ENCODE measurements at places on chromosomes 16 and 17. TPM values are rescaled to one million over a fixed set of nuclear protein-coding genes. Genes with fewer than 3 reads are reported as not detected.

MT1E gene
- total RNA-seq: 403 TPM

GPRC5B gene
- total RNA-seq: 4.4 TPM

PRSS53 gene
- total RNA-seq: 4.0 TPM

PRSS36 gene
- total RNA-seq: 1.1 TPM

KRT24 gene
- total RNA-seq: not detected

ASB16 gene
- total RNA-seq: not detected

CPHXL2 gene
- total RNA-seq: not detected

CDH3 gene
- total RNA-seq: not detected

ABCC12 gene
- not detected for total RNA-seq

PIP4K2B gene
- total RNA-seq: 18.0 TPM

MYO15A gene
- total RNA-seq: 0.49 TPM

GRCh38 chr17:46106966-46107644 is 86.1 kb downstream of the KANSL1 start:
- no peaks in the 10 kb centered on the region for H3K4me1 ChIP-seq
- no peak overlapping the region for H3K4me3 ChIP-seq
- no peaks in the 10 kb centered on the region for H3K27me3 ChIP-seq
- no peaks in the 10 kb centered on the region for H3K36me3 ChIP-seq

- no peak within 1 kb of the TSS for H3K4me3 ChIP-seq
- H3K4me1 ChIP-seq: no peaks in the 10 kb centered on the region
- H3K27ac ChIP-seq: no peak within 1 kb of the TSS
- DNase-seq: no peak
Observed at GRCh38 chr17:66834919-66835454, at the start of gene CACNG5. TSS of gene CACNG5 (plus strand) at chr17:66835117. CDS start at chr17:66877333, 42,216 bp downstream.

- no peak overlapping the region for H3K4me3 ChIP-seq
- peaks cover 28% of the 10 kb centered on the region for H3K36me3 ChIP-seq
Observed at GRCh38 chr17:81258292-81258691, 19.2 kb downstream of the NDUFAF8 start.

GRCh38 chr17:44793885-44794842 is 35.4 kb downstream of the ADAM11 start:
- no peak overlapping the region for H3K4me3 ChIP-seq
- H3K27me3 ChIP-seq: no peaks in the 10 kb centered on the region
- H3K36me3 ChIP-seq: no peaks in the 10 kb centered on the region
- DNase-seq: no peak

DNA sequence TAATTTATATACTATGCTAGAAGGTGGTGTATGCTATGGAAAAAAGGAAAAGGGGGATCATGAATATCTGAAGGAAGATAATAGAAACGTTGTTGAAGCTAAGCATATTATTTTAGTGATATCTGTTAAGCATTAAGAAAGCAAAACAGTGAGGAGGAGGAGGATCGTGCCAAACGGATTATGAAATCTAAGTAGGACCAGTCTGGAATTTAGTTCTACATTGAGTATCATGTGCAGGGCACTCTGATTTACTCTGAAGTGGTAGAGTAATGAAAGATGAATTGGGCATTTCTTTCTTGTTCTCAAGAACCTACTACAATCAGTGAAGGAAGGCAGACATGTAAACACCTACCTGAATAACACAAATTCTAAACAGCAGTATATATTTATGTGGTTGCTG is 195.3 kb downstream of the CYB561 start:
- no peaks in the 10 kb centered on the region for H3K36me3 ChIP-seq
- no peaks in the 10 kb centered on the region for H3K27me3 ChIP-seq
- H3K4me3 ChIP-seq: no peak overlapping the region

DNA sequence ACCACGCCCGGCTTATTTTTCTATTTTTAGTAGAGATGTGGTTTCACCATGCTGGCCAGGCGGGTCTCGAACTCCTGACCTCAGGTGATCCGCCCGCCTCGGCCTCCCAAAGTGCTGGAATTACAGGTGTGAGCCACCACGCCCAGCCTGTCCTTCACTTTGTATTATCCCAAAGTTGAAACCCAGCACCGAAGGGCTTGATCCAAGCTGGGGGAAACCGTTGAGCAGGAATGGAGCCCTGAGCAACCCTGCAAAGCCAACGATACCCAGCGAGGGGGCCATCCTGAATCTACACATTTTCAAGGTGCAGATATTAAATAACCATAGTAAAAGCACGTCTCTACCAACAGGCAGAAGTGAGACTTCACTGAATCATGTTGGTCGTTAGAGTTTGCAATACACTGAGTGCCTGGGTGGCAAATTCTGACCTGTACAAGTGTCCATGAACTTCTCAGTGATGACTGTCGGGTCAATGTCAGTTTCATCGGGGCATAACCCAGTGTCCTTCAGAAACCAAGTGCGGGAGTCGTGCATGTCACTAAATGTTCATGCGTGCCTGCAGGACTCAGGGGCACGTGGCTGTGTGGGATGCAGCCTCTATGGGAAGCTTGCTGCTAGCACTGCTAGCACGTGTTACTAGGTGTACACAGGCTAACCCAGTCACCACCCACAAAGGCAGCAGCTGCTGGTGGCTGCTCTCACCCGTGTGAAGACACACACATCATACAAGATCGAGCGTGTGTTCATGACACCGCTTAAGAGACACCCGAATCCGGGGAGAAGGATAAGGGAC is 10.5 kb upstream of the RBFOX3 start:
- peak; percentile 26 for DNase-seq
- H3K27me3 ChIP-seq: no peaks in the 10 kb centered on the region
- H3K4me1 ChIP-seq: no peaks in the 10 kb centered on the region
- no peaks in the 10 kb centered on the region for H3K36me3 ChIP-seq
- no peak overlapping the region for H3K4me3 ChIP-seq

- no peaks in the 10 kb centered on the region for H3K27me3 ChIP-seq
- no peak overlapping the region for H3K4me3 ChIP-seq
- no peak for DNase-seq
- H3K27ac ChIP-seq: no peak overlapping the region
- peaks cover 4% of the 10 kb centered on the region for H3K36me3 ChIP-seq
Observed at GRCh38 chr17:2076087-2076984, 21.4 kb downstream of the HIC1 start.

DNA sequence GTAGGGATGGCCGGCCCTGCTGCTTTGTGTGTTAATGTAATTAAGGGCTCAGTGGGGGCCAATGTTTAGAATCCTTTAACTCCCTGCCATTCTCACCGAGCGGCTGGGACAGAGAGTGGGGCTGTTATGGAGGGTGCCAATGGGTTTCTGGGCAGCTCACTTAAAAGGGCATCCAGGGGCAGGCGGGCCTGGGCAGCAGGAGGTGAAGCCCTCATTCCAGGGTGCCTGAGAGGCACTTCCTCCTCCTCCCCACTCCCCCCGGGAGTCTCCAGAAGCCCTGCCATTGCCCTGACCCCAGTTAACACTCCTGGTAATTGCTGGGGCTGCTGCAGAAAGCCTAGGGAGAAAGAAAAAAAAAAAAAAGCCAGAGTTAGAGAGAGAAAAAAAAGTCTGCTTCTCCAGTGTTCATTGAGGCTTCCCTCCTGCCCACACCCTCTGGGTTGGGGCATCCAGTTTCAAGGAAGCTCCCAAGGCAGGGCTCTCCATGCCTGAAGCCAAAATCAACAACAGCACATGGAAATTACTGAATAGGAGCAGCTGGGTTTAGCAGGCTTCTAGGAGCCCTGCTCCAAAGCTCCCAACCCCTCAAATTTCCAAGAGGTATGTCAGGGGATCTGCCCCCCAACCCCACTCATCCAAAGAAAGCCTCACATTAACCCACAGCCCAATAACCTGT is 28.0 kb downstream of the CUEDC1 start:
- no peaks in the 10 kb centered on the region for H3K4me1 ChIP-seq
- no peak for DNase-seq
- no peaks in the 10 kb centered on the region for H3K27me3 ChIP-seq
- no peak overlapping the region for H3K27ac ChIP-seq

DNA sequence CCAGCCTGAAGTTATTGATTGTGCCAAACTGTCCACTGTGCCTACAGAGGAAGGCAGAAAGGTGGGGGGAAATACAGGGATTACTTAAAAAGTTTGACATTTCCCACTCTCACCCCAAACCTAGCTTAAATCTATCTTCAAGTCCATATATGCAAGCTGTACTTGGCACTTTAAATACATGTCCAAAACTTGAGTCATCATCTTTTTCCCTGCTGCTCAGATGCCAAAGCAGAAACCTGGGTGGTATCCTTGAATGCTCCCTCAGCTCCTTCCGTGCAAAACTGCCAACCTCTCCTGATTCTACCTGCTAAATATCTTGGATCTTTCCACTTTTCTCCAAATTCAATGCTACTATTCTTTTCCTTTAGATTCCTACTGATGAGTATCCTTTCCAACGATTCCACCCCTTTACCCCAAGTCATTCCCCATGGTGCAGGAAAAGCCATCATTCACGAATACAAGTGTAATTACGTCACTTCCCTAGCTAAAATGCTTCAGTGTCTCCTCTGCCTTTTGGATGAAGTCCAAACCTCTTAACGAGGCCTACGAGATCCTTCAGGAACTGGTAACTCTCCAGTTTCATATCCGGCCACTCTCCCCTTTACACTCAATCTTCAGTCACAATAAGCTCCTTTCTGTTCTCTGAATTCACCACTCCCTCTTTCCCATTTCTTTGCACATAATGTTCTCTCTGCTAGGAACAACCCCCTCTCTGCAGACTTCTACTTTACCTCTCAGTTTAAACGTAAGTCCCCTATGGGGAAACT is 9.3 kb downstream of the BECN1 start:
- no peak overlapping the region for H3K27ac ChIP-seq
- no peaks in the 10 kb centered on the region for H3K4me1 ChIP-seq
- no peak overlapping the region for H3K4me3 ChIP-seq
- H3K36me3 ChIP-seq: peaks cover 3% of the 10 kb centered on the region
- no peak for DNase-seq

DNA sequence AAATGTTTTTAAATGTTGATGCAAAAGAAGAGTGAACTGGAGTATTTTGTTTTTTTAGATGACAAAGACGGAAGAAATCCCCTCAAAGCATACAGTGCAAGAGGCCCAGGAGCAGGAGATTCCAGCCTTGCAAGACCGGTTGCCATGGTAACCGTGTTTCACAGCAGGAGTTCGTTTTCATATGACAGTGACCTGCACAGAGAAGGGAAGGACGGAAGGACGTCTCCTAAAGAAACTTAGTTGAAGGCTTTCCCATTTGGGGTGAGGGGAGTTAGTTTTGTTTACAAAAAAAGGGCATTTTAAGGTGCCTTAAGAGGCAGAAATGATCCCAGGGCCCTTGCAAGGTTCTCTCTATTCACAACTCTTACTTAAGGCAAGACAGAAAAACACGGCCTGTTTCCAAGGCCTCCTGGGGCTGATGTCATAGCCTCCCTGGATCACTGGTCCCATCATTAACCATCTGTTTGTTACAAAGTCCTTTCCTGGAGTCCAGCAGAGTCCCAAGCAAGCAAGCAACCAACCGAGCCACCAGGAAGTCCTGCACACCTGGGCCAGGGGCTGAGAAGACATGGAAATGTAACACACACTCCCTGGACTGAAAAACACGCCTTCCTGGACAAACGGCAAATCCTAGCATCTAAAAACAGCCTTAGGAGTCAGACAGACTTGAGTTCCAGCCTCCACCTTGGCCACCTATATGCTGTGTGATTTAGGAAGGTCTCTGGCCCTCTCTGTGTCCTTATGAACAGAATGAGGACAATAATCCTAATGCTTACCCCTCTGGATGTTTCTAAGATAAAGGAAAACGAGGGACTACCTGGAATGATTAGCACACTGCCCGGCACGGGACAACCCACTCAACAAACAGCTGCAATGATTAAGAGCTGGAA is 30.3 kb upstream of the RPH3AL start:
- H3K27me3 ChIP-seq: no peaks in the 10 kb centered on the region
- H3K27ac ChIP-seq: no peak overlapping the region
- H3K4me3 ChIP-seq: no peak overlapping the region

GRCh38 chr16:29760567-29761279 is 14.9 kb upstream of the C16orf54 start:
- no peak overlapping the region for H3K4me3 ChIP-seq
- DNase-seq: peak; percentile 74
- no peaks in the 10 kb centered on the region for H3K36me3 ChIP-seq
- no peaks in the 10 kb centered on the region for H3K27me3 ChIP-seq

DNA sequence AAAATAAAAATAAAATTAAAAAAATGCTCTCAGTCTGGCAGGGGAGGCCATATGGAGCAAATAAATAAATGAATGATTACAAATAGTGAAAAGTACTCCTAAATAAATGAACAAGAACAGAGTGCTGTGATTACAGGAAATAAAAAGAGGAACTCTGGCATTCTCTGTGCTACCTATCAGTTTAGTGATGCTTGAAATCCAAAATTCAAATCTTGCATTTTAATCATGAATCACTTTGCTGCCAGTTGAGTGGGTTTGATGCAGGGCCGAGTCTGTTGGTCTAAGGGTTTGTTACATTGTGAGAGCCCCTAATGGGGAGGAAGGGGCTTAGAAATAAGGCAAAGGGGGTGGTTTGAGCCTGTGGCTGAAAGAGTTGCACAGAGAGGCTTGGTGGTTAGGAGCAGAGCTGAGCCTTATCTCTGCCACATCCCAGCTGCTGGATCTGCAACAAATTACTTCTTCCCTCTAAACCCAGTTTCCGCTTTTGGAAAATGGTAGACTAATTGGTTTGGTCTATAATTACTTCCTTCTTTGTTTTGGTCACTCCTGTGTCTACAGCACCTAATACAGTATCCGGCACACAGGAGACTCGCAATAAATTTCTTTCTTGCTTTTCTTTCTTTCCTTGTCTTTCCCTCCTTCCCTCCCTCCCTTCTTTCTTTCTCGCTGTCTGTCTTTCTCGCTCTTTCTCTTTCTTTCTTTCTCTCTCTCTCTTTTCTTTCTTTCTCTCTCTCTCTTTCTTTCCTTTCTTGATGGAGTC is 6.3 kb upstream of the ABCC1 start:
- no peak for DNase-seq
- no peak overlapping the region for H3K4me3 ChIP-seq
- no peaks in the 10 kb centered on the region for H3K27me3 ChIP-seq
- H3K4me1 ChIP-seq: no peaks in the 10 kb centered on the region
- no peaks in the 10 kb centered on the region for H3K36me3 ChIP-seq

- no peak overlapping the region for H3K4me3 ChIP-seq
- no peaks in the 10 kb centered on the region for H3K27me3 ChIP-seq
- no peak for DNase-seq
- no peaks in the 10 kb centered on the region for H3K36me3 ChIP-seq
Observed at GRCh38 chr17:17929655-17930380, 42.4 kb downstream of the TOM1L2 start.

- no peak for DNase-seq
- H3K4me3 ChIP-seq: peak overlapping the region; percentile 72
- H3K27me3 ChIP-seq: no peaks in the 10 kb centered on the region
- H3K36me3 ChIP-seq: no peaks in the 10 kb centered on the region
- H3K27ac ChIP-seq: no peak overlapping the region
Observed at GRCh38 chr17:63840591-63841349, 1.7 kb downstream of the SMARCD2 start.

- no peaks in the 10 kb centered on the region for H3K27me3 ChIP-seq
- no peak for DNase-seq
- no peak overlapping the region for H3K27ac ChIP-seq
- H3K4me1 ChIP-seq: no peaks in the 10 kb centered on the region
Observed at GRCh38 chr17:53336281-53336680, 486.4 kb upstream of the KIF2B start.

Data from right lobe of liver (tissue), 6 donors.